ENCODE measurements at places on chromosomes 1 and 21.
A peak's percentile ranks its signal among the peaks of the same experiment; 100 is the strongest.

DNA sequence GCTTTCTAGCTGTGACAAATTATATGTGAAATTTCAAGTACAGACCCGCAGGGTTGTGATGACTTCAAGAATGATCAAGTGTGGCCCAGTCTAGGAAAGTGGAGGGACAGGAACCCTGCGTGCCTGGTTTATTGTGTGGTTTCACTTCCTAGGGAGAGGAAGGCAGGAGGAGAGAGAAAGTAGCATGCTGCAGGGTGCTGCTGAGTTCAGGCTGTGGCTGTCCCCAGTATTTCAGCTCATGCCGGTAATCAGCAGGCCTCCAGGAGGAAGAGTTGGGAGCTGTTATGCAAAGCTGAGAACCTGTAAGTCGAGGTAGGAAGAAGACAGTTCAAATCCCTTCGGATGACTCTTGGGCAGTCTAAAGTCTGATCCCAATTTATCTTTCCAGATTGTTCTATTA is 140.4 kb downstream of the ROR1 start:
- no peak for DNase-seq

- DNase-seq, result no peak
These were observed 651 bp downstream of the ZBTB8A start for GRCh38 chr1:32539584-32540571.

DNA sequence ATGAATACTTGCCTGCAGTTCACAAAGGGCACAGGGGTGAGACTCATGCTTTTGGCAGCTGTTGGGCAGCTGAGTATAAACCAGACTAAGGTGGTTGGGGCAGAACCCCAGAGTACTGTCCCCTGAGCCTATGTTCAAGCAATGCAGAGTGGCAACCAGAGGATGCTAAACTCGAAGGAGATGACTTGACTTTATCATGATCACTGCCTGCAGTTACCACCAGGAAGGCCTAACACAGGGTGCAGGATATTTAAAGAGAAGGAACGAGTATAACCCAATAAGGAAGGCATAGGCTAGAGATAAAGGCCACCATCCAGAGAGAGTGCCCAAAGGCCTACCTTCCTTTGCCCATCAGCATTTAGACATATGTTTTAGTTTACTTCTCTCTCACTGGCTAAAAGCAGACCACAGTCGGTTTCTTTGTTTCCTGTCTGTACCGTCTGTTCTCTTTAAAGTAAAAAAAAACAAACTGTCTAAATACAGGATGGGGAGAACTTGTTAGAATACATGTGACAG is 83.3 kb downstream of the MPZL1 start:
- no peak for DNase-seq

DNA sequence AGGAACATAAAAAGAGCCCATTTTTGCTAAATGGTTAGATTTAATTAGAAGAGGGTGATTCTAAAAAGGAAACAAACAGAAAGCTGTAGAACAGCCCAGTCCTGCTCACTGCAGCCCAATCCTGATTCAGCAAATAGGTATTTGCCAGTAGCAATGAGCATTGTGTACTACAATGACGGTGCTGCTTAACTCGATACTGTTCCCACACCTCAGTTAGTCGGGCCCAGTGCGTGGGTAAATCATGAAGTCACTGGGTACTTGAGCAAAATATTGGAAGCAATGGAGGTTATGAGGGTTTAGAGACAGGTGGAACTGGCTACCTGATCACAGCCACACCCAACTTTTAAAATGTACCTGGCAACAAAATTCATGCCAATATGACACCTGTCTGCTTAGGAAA is 101.5 kb upstream of the ADGRL2 start:
- DNase-seq, result no peak

GRCh38 chr1:9235096-9235459 is 504 bp downstream of the H6PD start:
- no peak for DNase-seq

GRCh38 chr1:54239631-54240031 is 39.7 kb downstream of the MRPL37 start:
- DNase-seq, result no peak

GRCh38 chr1:51325878-51326755 is 4.2 kb downstream of the TTC39A start:
- no peak for DNase-seq

DNA sequence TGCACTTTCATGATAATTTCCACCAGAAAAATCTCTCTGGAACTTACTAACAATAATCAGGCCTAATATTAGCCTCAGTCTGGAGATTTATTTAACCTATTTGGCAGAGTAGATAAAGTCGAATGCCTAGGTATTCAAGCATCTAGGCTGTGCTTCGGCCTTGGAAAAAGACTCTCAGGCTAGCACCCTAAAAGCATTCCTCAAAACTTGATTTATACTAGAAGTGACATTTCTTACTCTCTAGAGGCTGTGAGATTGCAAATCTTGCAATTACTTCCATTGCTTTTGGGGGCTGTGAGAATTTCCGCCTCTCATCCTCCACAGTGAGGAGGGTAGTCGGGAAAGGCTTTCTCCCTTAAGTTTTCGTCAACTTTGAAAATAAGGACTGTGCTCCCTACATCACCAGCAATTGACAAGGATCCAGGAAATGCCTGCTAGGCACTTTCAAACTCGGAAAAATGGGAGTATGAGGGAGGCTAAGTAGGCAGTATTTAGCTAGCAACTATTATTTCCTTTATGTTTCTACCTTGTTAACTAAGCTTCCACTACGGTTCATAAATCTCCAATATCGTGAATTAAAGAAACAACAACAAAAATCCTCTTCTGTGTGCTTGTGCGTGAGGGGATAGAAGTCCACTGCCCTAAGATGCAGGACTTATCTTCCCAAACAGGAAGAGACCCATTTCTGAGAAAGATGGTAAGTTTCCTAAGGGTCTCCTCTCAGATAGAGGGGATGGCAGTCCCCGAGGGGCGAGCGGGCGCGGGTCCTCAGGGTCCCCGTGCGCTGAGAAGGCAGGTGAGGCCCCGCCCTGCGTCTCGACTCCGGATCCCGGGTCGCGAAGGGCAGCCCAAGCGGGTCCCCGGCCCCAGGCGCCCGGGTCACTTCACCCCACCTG is 1.1 kb upstream of the LMO4 start:
- DNase-seq, result no peak

- no peak for DNase-seq
These were observed 119.0 kb downstream of the MAST2 start for GRCh38 chr1:45922374-45922773.

GRCh38 chr1:238568735-238569134 is 678.0 kb upstream of the ZP4 start:
- no peak for DNase-seq

DNA sequence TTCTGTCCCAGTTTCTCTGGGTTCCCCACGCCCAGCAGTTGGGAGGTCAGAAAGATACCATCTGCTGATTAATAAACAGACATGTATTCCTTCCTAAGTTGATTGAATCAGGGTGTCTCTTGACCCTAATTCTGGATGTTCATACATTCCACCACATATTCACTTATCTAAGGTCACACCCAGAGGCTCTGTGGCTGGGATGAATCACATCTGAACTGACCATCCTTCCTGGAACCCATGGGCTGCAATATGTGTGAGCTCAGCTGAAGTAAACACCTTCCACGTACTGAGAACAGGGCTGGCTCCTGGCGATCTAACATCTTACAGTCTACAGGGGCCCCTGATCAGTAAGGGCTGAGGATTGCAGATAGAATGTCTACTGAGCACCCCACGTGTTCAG is 20.5 kb upstream of the TRABD2B start:
- peak; percentile 33 for DNase-seq

- no peak for DNase-seq
These were observed 15.7 kb upstream of the MX2 start for GRCh38 chr21:41345934-41346685.

GRCh38 chr1:150529017-150529416 is 13.5 kb downstream of the FALEC start:
- no peak for DNase-seq

DNA sequence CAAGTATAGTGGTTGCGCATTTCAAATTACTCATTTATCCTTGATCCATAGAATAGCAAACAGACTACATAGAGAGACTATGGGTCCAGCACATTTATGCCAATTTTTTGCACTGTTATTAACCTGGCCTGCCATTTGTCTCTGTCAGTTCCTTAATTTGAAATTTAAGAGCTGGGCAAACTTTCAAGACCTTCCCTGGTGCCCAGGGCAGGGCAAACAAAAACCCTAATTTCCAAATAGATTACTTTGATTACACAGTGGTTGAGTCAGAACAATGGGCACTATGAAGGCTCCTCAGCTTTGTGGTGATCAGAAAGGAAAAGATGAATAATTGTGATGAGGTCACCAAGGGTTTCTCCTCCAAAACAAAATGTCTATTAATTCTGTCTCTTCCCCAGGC is 80.6 kb downstream of the TNFSF18 start:
- no peak for DNase-seq

- no peak for DNase-seq
These were observed 86.5 kb upstream of the KAZN start for GRCh38 chr1:14511796-14512585.

- DNase-seq, result no peak
These were observed 4.5 kb downstream of the C21orf58 start for GRCh38 chr21:46319186-46319585.

- DNase-seq, result peak; percentile 41
These were observed 9.9 kb upstream of the TARS2 start for GRCh38 chr1:150477320-150477719.

- DNase-seq, result no peak
These were observed 6.9 kb upstream of the SLC35F3 start for GRCh38 chr1:233897325-233898162.

GRCh38 chr1:74766579-74766978 is 33.6 kb downstream of the TYW3 start:
- no peak for DNase-seq

GRCh38 chr1:23709229-23709628 is 17.6 kb downstream of the RPL11 start:
- DNase-seq, result no peak

DNA sequence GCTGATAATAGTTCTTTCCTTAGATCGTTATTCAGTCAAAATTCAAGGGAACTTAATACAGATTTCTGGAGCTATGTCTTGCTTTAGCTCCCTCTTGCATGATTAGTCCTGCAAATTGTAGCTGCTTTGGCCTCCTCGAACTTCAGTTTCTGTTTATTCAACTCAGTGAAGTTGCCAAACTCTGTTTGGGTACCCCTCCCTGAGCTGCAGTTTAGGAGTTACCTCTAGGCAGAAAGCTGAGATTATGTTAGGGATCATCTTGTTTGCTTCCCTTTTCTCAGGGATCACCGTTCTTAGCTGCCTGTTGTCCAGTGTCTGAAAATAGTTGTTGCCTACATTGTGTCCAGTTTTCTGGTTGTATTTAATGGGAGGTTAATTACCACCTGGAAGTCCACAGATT is 43.5 kb downstream of the SNX27 start:
- no peak for DNase-seq

GRCh38 chr1:84887261-84887934 is 5.6 kb downstream of the LPAR3 start:
- DNase-seq, result no peak

All from mesenteric fat pad (tissue), 1 donor.